Ureter (tissue), 1 donor: ENCODE measurements at places on chromosomes 1 and 21.

DNA sequence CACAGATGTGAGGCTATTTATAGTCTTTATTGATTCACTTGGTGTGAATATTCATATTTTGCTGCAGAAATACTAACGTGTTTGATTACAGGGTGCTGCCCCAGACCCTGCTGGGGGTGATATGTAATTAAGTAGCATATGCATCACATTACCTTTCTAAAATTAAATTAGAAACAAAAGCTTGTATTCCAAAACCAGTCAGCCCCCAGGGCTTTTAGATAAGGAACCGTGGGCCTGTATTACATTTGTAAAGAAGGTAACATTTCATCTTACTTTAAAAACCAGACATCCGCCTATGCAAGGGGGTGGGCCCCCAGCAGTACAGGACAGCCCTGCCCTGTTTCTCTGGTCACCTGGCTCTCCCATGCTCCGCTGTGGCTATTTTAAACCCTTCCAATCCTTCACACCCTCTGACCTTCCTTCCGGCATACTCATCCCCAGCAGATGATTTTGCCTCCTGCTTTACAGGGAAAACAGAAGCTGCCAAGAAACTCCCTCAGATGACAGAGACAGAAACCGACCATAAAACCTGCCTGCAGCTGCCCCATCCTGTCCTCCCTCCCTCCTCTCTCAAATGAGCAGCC is 22.0 kb upstream of the KCNC4 start:
- no peak for DNase-seq

DNA sequence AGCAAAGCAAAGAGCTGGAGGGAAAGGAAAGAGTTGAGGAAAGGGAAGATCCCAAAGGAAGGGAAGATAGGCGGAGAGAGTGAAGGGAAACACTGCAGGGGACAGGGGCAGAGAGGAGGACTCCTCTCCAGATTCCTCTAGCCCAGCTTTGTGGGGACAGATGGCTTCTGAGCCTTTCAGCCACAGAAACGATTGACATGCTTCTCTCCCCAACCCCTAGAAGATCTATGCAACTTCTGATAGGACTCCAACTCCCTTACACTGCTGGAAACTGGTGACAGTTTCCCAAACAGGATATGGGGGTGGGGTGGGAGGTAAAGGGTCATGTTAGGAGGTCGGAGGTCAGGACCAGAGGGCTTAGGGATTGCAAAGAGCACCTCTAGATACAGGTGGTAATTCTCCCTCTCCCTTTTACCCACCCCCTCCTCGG is 6.5 kb downstream of the MEX3A start:
- DNase-seq: no peak

- DNase-seq: no peak
Measured at GRCh38 chr1:209406595-209406994, 176.9 kb upstream of the CAMK1G start.

DNA sequence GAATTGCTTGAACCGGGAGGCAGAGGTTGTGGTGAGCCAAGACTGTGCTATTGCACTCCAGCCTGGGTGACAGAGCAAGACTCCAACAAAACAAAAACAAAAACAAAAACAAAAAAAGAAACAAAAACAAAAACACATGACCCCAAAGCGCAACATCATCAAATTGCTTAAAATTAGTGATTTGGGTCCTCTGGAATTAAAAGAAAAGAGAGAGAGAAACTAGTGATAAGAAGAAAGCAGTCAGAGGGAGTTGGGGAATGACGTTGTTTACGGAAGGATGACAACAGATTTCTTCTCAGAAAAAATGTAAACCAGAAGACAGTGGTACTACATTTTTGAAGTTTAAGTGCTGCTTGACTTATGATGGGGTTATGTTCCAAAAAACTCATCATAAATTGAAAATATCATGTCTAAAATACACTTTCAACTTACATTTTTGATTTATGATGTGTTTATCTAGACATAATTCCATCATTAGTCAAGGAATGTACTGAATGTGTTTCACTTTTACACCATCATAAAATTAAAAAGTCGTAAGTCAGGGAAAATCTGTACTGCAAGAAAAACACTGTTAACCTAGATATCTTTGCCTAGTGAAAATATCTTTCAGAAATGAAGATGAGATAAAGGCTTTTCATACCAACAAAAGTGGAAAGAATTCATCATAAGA is 88.0 kb downstream of the MT1HL1 start:
- DNase-seq: no peak

DNA sequence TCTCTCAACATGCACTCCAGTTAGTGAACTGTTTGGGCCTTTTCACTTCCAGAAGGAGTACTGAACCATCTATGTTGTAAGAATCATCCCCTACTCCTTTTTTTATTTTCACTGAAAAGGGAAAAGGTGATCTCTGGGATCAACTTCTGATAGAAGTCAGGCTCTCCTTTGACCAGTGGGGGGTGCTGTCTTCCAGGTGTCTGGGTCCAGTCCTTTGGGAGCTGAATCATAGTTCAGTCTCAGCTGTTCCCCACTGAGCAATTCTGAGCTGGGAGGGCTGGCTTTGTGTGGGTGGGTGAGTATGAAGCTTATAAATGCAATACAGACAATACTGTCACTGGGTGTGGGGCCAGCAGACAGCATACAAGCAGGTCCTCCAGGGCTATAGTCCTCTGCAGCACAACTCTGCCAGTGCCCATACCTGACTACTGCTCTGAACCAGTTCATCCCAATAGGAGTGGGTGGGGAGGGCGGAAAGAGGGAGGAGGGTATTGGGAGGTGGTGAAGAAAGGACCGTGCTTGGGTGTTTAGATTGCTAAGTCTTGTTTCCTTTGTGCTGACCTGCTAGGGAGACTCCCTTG is 12.5 kb upstream of the SARS1 start:
- no peak for DNase-seq

DNA sequence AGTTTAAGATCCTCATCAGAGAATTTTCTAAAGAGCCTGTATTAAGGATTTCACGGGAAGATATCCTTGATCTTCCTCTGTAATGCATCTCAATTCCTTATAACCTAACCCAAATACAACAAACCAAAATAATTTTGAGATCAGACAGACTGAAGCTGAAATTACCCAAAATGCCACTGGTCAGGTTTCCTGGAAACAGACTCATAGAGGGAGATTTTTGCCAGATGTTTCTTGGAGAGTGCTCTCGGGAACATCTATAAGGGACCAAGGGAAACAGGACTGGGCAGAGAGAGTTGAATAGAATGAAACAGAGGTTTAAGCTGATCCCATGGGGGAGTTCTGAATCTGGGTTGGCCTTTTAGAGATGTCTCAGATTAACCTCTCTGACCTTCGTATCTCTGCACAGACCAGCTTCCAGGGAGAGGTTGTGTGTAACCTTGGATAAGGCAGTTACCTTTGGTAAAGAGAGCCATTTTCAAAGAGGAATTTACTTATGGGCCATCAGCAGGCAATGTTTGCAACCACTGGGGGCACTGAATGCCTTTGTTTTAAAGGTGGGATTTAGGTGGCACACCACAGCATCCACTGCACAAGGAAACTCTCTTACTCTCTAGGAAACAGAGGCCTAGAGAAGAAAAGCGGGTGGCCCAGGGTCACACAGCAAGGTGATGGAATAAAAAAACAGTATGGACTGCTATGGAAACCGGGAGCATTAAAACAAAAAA is 130.8 kb upstream of the SGIP1 start:
- no peak for DNase-seq

GRCh38 chr1:234612352-234613127 is 2.6 kb upstream of the IRF2BP2 start:
- DNase-seq: peak; percentile 95

DNA sequence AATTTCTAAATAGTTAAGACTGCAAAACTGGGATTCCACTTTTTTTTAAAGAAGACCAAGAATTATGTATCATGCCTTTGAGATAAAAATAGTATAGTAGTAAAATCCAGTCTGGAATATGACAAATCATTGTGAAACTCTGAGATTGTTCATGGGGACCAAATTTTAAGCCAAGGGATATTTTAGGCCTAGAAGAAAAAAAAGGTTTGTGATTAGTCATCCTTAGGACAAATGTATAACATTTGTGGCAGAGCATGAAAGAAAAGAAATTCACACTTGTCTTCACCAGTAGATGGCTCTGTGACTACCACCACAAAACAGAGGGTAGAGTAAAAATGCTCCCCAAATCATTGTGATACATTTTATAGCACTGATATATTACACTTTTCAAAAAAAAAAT is 226.1 kb downstream of the KCTD3 start:
- no peak for DNase-seq

- no peak for DNase-seq
Measured at GRCh38 chr1:183970516-183971300, 66.8 kb downstream of the COLGALT2 start.

GRCh38 chr1:23854568-23854967 is 13.5 kb downstream of the FUCA1 start:
- no peak for DNase-seq

- DNase-seq: no peak
Measured at GRCh38 chr1:67557696-67558448, 127.1 kb upstream of the GADD45A start.

- DNase-seq: no peak
Measured at GRCh38 chr1:32962248-32962896, 2.2 kb downstream of the RNF19B start.

- DNase-seq: no peak
Measured at GRCh38 chr1:154614247-154614646, 6.3 kb upstream of the ADAR start.

- no peak for DNase-seq
Measured at GRCh38 chr1:24139222-24139489, 3.8 kb downstream of the IL22RA1 start.

- DNase-seq: no peak
Measured at GRCh38 chr21:19810779-19811178, 1187.4 kb upstream of the NCAM2 start.

- DNase-seq: no peak
Measured at GRCh38 chr1:174445817-174446216, 1.9 kb upstream of the GPR52 start.

DNA sequence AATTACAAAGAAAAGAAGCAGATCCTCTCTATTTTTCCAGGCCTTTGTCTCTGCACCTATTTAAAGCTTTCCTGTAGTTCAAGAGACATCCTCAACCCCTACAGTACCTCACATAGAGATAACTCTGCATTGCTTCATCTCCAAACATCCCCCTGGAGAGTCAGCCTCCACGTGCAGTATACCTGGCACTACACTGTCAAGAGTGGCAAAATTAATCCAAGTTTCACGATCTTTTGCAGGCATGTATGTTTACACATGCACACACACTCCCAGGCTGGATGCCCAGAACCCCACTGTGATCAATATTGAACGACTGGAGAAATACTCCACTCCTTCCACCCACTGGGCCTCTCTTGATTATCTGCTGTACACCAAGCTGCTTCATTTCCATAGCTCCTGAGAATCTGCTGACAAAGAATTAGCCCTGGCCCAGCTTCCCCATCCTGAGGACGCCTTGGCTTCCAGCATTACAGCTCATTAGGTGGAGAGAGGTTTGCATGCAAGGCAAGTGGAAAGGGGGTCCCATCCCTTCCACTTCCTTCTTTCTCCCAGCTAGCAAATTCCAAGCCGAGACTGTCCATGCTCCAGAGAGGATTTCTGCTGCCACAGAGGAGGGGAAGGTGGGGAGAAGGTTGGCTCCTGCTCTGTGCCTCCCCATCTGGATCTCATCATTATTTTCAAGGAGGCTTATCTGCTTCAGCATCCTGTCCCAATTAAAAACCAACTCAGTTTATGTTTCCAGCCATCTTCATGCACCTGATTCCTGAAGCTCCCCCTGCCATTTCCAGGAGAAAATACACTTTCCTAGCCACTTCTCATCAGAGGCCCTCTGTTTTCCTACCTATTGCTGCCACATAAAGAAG is 66.5 kb upstream of the GOLT1A start:
- no peak for DNase-seq

DNA sequence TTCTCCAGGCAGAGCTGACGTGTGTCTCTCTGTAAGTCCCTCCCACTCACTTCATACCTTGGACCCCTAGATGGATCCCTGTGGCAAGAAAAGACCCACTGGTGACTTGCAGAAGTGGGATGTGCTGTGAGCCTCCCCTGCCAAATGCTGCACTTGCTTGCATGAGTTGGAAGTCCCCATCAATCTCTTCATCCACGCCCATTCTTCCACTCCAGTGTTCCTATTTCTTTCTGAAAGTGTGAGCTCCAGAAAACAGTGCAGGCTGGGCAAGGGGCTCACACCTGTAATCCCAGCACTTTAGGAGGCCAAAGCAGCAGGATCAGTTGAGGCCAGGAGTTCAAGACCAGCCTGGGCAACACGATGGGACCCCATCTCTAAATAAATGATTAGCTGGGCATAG is 254.1 kb upstream of the IRF2BP2 start:
- no peak for DNase-seq

GRCh38 chr1:226633541-226634165 is 85.1 kb downstream of the STUM start:
- DNase-seq: no peak

- DNase-seq: no peak
Measured at GRCh38 chr1:205014783-205015182, 28.2 kb upstream of the CNTN2 start.

DNA sequence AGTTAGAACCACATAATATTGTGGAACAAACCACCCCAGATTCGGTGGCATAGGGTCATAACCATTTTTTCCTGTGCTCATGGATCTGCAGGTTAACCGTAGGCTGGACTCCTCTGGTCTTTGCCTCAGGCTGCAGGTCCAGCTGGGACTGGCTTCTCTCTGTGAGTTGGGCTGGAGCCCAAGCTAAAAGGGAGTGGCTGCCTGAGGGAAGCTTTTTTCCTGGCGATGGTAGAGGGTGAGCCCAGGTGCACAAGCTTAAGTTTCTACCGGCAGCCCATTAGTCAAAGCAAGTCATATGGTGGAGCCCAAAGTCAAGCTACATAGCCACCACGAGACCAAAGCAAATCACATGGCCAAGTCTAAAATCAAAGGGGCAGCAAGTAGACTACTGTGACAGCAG is 13.8 kb downstream of the EPHX4 start:
- no peak for DNase-seq

GRCh38 chr1:24908591-24909259 is 21.4 kb downstream of the RUNX3 start:
- no peak for DNase-seq

DNA sequence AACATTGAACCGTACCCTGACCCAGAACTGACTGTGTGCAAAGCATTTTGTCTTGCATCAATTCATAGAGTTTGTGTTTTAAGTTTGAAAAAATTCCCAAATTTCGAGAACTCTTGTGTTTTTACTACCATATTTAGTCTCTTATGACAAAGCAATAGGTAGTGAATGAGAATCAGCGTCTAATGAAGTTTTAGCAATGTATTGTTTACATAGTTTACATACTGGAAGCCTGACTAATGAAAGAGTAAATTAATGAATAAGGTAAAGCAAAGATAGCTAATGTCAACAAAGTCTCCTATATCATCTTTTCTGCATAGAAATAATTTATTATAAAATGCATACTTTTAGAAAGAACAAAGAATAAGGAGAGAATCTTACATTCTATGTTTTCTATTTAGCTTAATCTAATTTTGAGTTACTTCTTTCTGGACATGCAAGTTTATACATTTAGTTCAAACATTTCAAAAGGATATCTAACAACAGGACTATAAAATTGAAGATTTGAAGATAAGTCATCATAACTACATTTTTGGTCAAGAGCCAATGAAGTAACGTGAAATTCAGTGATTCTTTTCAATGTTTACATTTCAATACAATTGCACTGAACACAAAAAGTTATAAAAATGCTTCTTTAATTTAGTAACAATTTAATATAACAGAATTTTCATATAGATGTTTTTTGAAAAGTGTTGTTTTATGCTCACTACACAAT is 1943.7 kb downstream of the NCAM2 start:
- DNase-seq: no peak

GRCh38 chr1:1309251-1310108 is 1.1 kb downstream of the PUSL1 start:
- DNase-seq: peak; percentile 67
